Natural killer cell (primary cell): ENCODE measurements at places on chromosomes 4 and X. TPM values are rescaled to one million over a fixed set of nuclear protein-coding genes. Genes with fewer than 3 reads are reported as not detected.

GRCh38 chrX:48695534-48695896 is 1.0 kb upstream of the SUV39H1 start:
- no peak for DNase-seq

- no peak for DNase-seq
These were observed 189.7 kb downstream of the PPARGC1A start for GRCh38 chr4:23700197-23700596.

DNA sequence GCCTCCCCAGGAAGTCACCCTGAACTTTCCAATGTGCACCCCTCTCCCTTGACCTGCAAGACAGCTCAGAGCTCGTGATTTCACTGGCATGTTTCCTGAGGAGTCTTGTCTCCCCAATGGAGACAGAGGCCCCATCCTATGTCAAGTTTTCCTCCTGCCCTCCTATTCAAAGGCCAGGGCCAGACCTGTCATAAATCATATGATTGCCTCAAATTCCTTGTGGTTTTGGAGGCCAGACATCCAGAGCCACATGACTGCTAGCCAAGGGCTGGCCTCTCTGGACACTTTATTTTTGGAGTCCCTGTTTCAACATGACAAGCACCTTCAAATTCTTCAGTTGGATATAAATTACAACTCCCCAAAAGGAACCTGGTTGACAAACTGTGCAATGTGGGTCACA is 76.0 kb upstream of the TFDP3 start:
- DNase-seq = no peak

The DUSP9 gene
- total RNA-seq = not detected

- no peak for DNase-seq
These were observed 1.1 kb upstream of the CD38 start for GRCh38 chr4:15776871-15777648.

DNA sequence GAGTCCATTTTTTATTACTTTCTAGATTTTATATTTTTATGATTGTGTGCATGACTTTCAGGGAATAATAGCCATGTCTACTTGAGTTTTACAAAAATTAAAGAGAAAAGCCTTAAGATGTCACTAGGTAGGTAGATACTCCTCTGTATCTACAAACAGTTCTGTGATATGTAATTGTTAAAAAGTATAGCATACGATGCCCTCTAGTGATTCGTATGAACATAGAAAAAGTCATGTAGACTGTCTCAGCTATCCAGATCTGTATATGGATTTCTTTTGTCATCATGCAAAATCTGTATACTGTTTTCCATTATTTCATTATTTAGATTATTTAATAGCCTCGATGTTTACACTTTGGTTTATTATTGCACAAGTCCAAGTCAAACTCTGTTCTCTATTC is 856.6 kb downstream of the CENPC start:
- no peak for DNase-seq

DNA sequence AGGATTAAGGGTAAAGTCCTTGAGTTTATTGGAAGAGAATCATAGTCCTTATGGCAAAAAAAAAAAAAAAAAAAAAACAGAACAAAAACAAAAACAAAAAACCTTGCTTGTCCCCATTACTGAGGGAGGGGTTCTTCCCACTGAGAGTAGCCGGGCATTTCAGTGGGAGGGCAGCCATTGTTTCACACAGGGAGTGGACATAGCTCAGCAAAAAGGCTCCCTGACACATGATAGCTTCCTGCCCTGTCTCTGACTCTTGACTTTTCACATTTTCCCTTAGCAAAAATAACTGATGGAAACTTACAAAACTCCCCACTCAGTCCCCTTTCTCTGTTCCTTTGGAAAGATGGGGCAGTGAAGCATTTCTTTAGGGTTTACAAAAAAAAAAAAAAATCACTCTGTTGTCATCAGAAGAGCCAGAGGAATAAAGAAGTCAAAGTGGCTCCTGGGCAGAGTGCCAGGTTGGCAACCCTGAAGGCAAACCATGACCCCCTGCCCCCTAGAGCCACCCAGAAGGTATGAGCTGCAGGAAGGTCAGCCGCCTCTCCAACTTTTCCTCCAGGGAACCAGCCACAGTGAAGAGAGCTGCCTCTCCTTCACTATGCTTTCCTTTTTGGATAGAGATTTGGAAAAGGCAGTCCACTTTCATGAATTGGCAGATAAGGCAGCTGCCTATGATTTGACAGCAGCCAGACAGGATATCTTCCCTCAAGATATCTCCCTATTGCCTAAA is 170.6 kb downstream of the KDR start:
- no peak for DNase-seq

- peak; percentile 74 for DNase-seq
These were observed 717 bp downstream of the PPP3CA start for GRCh38 chr4:101346351-101347266.

The PORCN gene
- 29.6 TPM for total RNA-seq

The C1QTNF7 gene
- total RNA-seq = not detected

- DNase-seq = no peak
These were observed 30.9 kb upstream of the DDX3X start for GRCh38 chrX:41303013-41303412.

The RAB9B gene
- total RNA-seq = 0.50 TPM

The KLB gene
- total RNA-seq = 0.07 TPM
